ENCODE measurements at places on chromosomes 13 and 19. TPM values are rescaled to one million over a fixed set of nuclear protein-coding genes. Genes with fewer than 3 reads are reported as not detected.

The ANGPTL8 gene
- not detected for total RNA-seq

The MBD3 gene
- total RNA-seq: 136 TPM

The TMEM86B gene
- 8.3 TPM for total RNA-seq

The KLF16 gene
- 39.1 TPM for total RNA-seq

DNA sequence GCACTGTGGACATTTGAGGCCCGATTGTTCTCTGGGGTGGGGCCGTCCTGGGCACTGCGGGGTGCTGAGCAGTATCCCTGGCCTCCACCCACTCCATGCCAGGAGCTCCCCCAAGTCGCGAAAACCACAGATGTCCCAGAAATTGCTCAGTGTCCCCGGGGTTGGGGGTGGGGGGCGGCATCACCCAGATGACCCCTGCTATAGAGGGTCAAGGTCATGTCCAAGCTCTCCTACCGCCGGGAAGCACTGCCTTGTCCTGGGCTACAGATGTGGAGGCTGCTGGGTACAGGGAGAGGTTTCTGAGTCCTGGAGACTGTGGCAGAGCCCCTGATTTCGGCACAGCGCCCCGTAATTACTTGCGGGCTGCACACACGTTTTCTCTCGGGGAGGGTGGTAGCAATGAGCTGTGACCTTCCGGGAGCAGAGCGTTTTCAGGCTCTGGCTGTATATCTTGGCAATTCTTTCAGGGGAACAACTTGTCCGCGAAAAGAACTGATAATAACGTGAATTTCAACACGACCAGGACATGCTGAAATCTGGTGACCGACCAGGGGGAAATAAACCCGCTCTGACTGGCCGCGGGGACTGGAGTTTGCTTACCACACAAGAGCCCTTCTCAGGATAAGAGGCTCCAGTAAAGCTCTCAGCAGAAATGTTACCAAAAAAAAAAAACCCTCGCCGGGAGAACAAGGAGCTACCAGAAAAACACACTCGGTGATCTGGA lies 68.1 kb downstream of the GNG7 start:
- peaks cover 6% of the 10 kb centered on the region for H3K4me1 ChIP-seq
- no peak overlapping the region for H3K4me3 ChIP-seq
- DNase-seq: no peak
- H3K36me3 ChIP-seq: peaks cover under 1% of the 10 kb centered on the region
- H3K27me3 ChIP-seq: peaks cover 10% of the 10 kb centered on the region

DNA sequence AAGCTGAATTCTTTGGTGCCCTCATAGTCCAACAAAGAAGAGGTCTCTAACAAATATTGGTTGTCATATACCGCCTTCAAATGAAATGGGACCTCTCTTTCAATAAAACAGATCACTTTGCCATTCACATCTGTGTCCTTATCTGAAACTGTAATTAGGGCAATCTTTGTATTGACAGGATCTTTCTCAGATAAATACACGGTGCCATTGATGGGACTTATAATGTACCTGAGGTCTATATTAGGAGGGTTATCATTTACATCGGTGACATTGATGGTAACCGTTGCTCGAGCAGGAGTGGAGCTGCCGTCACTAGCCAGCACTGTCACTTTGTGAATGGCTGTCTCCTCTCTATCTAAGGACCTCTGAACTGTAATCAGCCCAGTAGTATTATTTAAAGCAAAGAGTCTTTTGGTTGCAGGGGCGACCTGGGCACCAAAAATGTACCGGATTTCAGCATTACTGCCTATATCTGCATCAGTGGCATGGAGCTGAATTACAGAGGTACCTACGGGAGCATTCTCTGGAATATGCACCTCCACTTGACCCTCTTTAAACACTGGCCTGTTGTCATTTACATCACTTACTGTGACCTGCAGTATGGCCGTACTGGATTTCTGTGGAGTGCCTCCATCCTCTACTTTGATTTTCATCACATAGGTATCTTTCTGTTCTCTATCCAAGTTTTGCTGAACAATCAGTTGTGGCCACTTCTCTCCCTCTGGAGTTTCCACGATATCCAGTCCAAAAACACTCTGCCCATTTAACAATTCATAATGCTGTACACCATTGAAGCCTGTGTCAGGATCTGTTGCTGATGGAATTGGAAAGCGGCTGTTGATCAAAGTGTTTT lies 2.8 kb downstream of the PCDH9 start:
- no peak for DNase-seq
- H3K4me1 ChIP-seq: peaks cover 13% of the 10 kb centered on the region
- peaks cover 15% of the 10 kb centered on the region for H3K27me3 ChIP-seq
- H3K4me3 ChIP-seq: no peak overlapping the region
- peaks cover 1% of the 10 kb centered on the region for H3K36me3 ChIP-seq

GRCh38 chr19:10008184-10008765 lies 2.0 kb downstream of the COL5A3 start:
- no peak overlapping the region for H3K27ac ChIP-seq
- H3K4me1 ChIP-seq: peaks cover 25% of the 10 kb centered on the region
- H3K4me3 ChIP-seq: peak overlapping the region; percentile 2
- H3K36me3 ChIP-seq: no peaks in the 10 kb centered on the region
- peaks cover 36% of the 10 kb centered on the region for H3K27me3 ChIP-seq
- no peak for DNase-seq

- peaks cover 30% of the 10 kb centered on the region for H3K4me1 ChIP-seq
- H3K36me3 ChIP-seq: no peaks in the 10 kb centered on the region
- no peak for DNase-seq
Measured at GRCh38 chr13:108917581-108917980, 288.2 kb downstream of the MYO16 start.

- no peaks in the 10 kb centered on the region for H3K4me1 ChIP-seq
- no peak overlapping the region for H3K27ac ChIP-seq
- DNase-seq: no peak
- H3K4me3 ChIP-seq: no peak overlapping the region
- H3K36me3 ChIP-seq: no peaks in the 10 kb centered on the region
- H3K27me3 ChIP-seq: peaks cover 5% of the 10 kb centered on the region
Measured at GRCh38 chr13:106752584-106753170, 184.7 kb upstream of the ARGLU1 start.

- H3K4me1 ChIP-seq: no peaks in the 10 kb centered on the region
- no peaks in the 10 kb centered on the region for H3K27me3 ChIP-seq
- H3K27ac ChIP-seq: no peak overlapping the region
- DNase-seq: no peak
- H3K36me3 ChIP-seq: no peaks in the 10 kb centered on the region
Measured at GRCh38 chr13:95239283-95239682, 62.0 kb downstream of the ABCC4 start.

GRCh38 chr19:36110487-36111199 lies at the start of gene OVOL3:
TSS of gene OVOL3 (plus strand) at chr19:36111143. CDS start at chr19:36111203, 60 bp downstream.
- H3K4me1 ChIP-seq: peaks cover 16% of the 10 kb centered on the region
- peaks cover 1% of the 10 kb centered on the region for H3K27me3 ChIP-seq
- H3K27ac ChIP-seq: no peak within 1 kb of the TSS
- no peak for DNase-seq
- H3K36me3 ChIP-seq: peaks cover 12% of the 10 kb centered on the region
- H3K4me3 ChIP-seq: peak within 1 kb of the TSS; percentile 56

- peaks cover 19% of the 10 kb centered on the region for H3K4me1 ChIP-seq
- H3K27ac ChIP-seq: no peak overlapping the region
- H3K27me3 ChIP-seq: no peaks in the 10 kb centered on the region
- peaks cover 65% of the 10 kb centered on the region for H3K36me3 ChIP-seq
- no peak overlapping the region for H3K4me3 ChIP-seq
Measured at GRCh38 chr13:98880677-98881076, 97.2 kb downstream of the DOCK9 start.

DNA sequence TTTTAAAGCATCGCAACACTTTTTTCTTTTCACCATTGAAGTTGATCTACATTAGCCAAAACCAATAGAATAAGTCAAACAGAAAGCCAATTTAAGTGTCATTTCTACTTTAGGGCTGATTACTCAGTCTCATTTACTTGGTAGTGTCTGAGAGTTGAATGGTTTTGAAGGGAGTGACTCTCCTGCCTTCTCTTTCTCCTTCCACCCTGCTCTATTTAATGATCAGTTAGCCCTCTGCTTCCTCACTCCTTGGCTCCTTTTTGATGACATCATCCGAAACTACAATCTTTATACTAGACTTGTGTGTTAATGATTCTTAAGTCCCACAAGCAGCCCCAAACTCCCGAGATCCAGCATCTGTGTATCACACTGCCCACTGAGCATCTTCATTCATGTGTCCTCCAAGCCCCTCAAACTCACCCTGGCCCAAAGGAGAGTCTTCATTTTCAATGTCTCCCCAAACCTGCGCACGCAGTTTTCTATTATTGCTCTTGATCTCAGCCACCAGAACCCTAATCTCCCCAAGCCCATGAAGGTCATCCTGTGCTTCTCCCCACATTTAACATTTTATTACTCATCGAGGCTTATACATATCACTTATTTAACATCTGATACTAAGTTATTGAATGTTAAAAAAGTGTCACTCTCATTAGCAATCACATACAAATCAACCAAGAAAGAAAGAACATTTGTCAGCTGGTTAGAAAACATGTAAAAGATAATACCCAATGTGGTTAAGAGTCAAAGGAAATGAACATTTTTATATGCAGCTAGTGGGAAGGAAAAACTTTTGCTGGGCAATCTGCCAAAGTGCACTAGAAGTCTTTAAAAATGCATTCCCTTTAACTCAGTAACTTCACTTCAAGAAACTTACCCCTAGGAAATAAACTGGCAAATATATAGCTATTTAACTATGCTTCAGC lies 32.2 kb upstream of the ARGLU1 start:
- H3K4me1 ChIP-seq: no peaks in the 10 kb centered on the region
- H3K27me3 ChIP-seq: peaks cover 6% of the 10 kb centered on the region
- H3K36me3 ChIP-seq: no peaks in the 10 kb centered on the region
- no peak overlapping the region for H3K27ac ChIP-seq

GRCh38 chr13:92345627-92346026 lies 881.0 kb upstream of the GPC6 start:
- no peaks in the 10 kb centered on the region for H3K27me3 ChIP-seq
- H3K27ac ChIP-seq: no peak overlapping the region
- H3K36me3 ChIP-seq: no peaks in the 10 kb centered on the region
- no peak for DNase-seq
- no peaks in the 10 kb centered on the region for H3K4me1 ChIP-seq

GRCh38 chr19:13132471-13133180 lies 14.6 kb downstream of the NACC1 start:
- peaks cover 24% of the 10 kb centered on the region for H3K36me3 ChIP-seq
- peak; percentile 46 for DNase-seq

DNA sequence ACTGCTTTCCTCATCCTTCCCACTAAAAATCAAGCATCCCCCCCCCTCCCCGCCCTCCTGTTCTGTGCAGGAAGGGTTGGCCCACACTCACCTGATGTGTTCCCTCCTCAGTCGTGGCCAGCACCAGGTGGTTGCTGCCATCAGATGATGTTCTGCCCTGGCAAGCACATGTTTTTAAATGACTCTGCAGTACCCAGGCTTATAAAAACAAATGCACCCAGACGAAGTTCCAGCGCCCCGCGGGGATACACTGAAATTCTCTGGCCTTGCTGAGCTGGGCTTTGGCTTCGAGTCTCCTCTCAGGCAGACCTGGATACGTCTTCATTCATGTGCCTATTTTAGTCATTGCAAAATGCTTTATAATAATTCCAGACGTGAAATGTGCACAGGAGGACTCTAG lies 316.3 kb downstream of the DLEU7 start:
- DNase-seq: no peak
- peaks cover 2% of the 10 kb centered on the region for H3K36me3 ChIP-seq
- no peak overlapping the region for H3K4me3 ChIP-seq
- peaks cover 45% of the 10 kb centered on the region for H3K4me1 ChIP-seq

DNA sequence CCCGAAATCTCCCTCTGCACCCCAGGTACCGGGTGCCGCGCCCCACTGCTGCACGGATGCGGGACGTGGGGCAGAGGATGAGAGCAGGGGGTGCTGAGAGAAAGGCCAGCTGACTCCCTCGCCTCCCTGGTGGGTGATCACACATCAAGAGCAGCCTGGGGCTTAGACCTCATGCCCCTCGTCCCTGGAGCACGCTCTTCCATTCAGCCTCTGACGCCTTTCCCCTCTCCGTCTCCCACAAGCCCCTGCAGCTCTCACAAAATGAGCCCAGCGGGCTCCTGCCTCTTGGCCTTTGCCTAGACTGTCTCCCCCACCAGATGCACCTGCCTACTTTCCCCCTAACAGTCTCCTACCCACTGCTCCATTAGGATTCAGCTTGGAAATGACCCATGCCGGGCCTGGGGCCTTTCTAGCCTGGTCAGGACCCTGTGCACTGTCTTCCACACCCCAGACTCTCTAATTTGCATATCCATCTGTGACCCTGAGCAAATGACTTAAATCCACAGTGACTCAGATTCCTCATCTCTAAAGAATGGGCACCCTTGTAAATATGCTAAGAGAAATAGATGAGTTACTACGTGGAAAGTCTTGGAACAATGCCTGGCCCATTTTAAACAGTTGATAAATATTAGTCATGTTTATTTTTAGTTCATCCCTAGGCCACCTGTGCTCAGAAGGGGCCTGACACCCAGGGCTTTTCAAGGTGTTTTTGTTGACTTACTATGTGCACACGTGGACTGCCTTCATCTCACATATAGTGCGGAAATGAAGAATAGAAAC lies 582 bp upstream of the PTPRH start:
- H3K27ac ChIP-seq: no peak overlapping the region
- no peaks in the 10 kb centered on the region for H3K36me3 ChIP-seq
- no peak overlapping the region for H3K4me3 ChIP-seq
- H3K27me3 ChIP-seq: peaks cover 10% of the 10 kb centered on the region
- DNase-seq: no peak

DNA sequence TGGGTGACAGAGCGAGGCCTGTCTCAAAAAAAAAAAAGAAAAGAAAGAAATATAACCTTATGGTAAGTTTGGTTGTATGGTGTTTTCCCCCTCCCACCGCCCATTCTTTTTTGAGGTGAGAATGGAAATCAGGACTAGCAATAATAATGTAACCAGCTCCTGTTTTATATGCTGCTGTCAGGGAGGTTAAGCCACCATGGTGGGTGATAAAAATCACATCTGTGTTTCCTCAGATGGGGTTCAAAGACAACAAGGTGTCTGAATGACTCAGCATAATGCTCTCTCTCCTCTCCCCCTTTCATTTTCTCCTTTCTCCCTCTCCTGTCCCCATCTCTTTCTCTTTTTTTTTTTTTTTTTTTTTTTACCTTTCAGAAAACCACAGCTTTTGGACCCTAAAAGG lies 28.3 kb upstream of the GARRE1 start:
- no peak overlapping the region for H3K4me3 ChIP-seq
- H3K4me1 ChIP-seq: peaks cover 51% of the 10 kb centered on the region
- no peak overlapping the region for H3K27ac ChIP-seq
- DNase-seq: no peak

- peaks cover 26% of the 10 kb centered on the region for H3K36me3 ChIP-seq
- H3K27ac ChIP-seq: peak overlapping the region; percentile 96
- peaks cover 54% of the 10 kb centered on the region for H3K4me1 ChIP-seq
- H3K4me3 ChIP-seq: peak overlapping the region; percentile 98
- DNase-seq: no peak
Measured at GRCh38 chr19:51365211-51365964, 800 bp downstream of the ETFB start.

DNA sequence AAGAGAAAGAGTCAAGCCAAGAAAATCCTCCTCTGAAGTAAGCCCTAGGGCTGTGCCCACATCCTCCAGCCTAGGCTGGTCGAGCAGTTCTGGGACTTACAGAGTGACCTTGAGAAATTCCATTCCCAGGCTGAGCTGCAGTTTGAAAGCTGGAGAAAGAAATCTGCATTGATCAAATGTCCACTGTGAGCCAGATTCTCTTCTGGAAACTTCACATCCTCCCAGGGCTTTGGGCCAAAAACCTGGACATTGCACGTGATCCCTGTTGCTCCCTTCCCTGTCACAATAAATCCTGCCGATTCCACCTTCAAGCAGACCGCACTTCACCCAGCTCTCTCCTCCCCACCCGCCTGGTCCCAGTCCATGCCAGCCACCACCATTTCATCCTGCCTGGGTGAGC lies 15.7 kb downstream of the TMEM143 start:
- H3K36me3 ChIP-seq: no peaks in the 10 kb centered on the region
- no peaks in the 10 kb centered on the region for H3K27me3 ChIP-seq
- H3K4me3 ChIP-seq: no peak overlapping the region
- DNase-seq: no peak
- peak overlapping the region; percentile 10 for H3K27ac ChIP-seq
